GM23338 (cell line): ENCODE measurements at places on chromosomes 1 and 21. TPM values are rescaled to one million over a fixed set of nuclear protein-coding genes. Genes with fewer than 3 reads are reported as not detected.

DNA sequence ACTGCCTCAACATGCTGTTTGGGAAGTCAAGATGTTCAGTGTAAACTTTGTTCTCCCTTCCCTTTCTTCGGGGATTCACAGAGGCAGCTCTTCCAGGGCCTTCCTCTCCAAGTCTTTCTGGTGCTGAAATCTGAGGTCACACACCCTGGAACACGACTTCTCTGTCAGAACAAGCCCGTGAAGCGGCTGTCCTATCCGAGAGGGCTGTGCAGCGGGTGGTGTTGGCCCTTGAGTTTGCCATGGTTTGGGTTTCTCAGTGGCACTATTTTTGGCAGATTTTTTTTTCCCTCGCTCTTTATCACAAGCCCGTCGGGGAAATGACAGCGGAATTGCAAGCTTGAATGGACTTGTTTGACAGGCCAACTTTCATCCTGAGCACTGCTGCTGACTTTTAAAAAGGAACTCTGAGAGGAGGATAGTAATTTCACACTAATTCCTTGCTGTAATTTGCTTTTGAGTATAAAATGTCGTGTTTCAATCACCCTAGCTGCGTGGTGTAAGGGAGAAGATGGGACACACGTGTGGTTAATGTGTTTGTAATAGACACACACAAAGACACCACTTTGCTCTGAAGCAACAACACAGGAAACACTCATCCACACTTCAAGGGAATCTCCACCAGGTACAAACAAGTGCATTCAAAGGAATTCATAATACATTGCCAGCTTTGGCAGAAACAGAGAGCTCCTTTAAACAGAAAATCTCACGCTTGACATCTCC is 60.1 kb upstream of the TARBP1 start:
- no peaks in the 10 kb centered on the region for H3K36me3 ChIP-seq
- no peaks in the 10 kb centered on the region for H3K4me1 ChIP-seq
- no peaks in the 10 kb centered on the region for H3K27me3 ChIP-seq

KCNJ15 gene
- not detected in 2 replicates for polyA plus RNA-seq

LEFTY2 gene
- polyA plus RNA-seq: 8.3 and 10.2 TPM in 2 replicates

GRCh38 chr1:147591261-147591891 is 50.1 kb downstream of the BCL9 start:
- no peak for DNase-seq
- H3K27me3 ChIP-seq: peaks cover 95% of the 10 kb centered on the region
- H3K36me3 ChIP-seq: no peaks in the 10 kb centered on the region
- H3K4me1 ChIP-seq: peaks cover 39% of the 10 kb centered on the region

DNA sequence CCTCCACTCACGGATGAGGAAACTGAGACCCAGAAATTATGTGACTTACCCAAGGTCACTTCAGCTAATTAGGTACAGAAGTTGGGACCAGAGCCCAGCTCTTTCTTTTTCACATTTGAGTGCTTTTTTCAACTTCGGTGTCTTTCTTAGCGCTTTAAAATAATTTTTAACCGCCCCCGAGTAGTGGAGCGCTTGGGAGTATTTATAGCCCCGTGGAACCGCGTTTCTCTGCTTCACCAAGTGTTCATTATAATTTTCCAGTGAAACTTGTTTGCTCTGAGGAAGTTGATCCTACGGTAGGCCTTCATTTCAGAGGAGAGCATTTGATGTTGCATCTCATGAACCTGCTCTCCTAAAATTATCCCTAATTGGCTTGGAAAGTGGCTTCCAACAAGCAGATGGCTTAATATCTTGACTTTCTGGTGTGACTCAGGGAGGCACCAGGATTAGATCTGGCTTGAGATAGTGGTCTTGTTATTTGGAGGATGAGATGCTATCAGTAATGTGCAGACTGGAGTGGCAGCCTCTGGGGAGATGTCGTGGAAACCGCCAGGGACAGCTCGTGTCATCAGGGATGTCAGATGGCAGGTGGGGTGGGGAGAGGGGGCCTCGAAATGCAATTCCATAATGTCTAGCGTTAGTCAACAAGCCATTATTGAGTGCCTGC is 321.3 kb downstream of the CAMTA1 start:
- no peak for DNase-seq
- no peak overlapping the region for H3K27ac ChIP-seq
- H3K36me3 ChIP-seq: no peaks in the 10 kb centered on the region
- H3K27me3 ChIP-seq: no peaks in the 10 kb centered on the region
- H3K4me1 ChIP-seq: no peaks in the 10 kb centered on the region

DNA sequence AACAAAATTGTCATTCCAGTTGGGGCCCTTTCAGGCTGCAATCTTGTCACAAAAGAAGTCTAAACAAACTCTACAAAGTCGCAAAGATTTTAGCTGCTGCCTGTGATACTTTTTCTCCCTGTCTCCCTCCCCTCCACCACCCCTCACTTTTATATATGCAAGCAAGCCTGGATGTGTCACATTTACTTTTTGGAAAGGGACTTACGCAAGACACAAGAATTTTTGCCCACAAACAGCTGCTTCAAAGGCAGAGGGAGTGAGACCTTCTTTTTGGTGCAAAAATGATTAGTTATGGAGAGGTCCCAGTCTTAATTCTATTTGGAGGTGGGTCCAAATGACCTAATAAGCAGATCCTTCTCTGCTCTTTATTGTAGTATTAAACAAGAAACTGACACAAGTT is 22.9 kb upstream of the RALGPS2 start:
- H3K27ac ChIP-seq: no peak overlapping the region
- no peaks in the 10 kb centered on the region for H3K27me3 ChIP-seq
- no peaks in the 10 kb centered on the region for H3K36me3 ChIP-seq
- H3K4me3 ChIP-seq: no peak overlapping the region
- no peak for DNase-seq
